ENCODE measurements at places on chromosomes 11 and 22.

- no peak for DNase-seq
Observed at GRCh38 chr11:32154275-32154674, 63.4 kb downstream of the RCN1 start.

DNA sequence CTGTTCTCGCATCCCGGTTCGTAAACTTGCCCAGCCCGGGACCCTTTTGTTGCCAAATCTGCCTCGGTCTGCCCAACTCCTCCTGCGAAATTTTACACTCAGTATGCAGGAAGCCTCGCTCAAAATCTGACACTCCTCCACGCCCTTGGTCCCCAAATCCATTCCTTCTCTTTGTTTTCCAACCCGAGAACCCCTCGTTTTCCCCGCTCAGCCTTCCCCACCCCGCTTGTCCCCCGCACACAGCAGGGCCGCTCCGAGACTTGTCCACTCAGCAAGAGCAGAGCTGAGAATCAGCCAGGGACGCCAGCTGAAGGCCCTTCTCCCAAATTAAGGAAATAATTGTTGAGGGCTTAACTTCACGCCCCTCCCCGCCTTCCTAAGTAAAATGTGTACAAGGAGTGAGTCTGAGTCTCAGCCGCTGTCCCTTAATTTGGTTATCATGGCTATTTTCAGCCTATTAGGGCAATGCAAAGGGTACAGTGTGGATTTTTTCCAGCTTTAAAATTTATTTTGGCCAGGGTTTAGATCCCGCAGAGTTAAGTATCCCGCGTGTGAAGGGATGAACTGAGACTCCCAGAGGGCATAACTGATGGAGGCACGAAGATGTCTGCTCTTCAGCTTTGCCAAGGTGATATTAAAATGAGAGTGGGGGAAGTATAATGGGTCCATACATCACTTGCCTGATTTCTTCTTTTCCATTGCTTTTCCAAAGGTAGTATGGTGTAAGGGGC lies 581 bp upstream of the FBXO3 start:
- DNase-seq, result no peak

GRCh38 chr22:46576556-46577367 lies 39.3 kb upstream of the CELSR1 start:
- no peak for DNase-seq

GRCh38 chr11:128563942-128564641 lies 23.3 kb downstream of the ETS1 start:
- DNase-seq, result no peak

GRCh38 chr11:11396301-11397035 lies 43.4 kb upstream of the CSNK2A3 start:
- no peak for DNase-seq

GRCh38 chr11:84865791-84866535 lies 761.2 kb downstream of the DLG2 start:
- DNase-seq, result no peak

GRCh38 chr22:49364398-49364797 lies 463.3 kb downstream of the BRD1 start:
- DNase-seq, result no peak

DNA sequence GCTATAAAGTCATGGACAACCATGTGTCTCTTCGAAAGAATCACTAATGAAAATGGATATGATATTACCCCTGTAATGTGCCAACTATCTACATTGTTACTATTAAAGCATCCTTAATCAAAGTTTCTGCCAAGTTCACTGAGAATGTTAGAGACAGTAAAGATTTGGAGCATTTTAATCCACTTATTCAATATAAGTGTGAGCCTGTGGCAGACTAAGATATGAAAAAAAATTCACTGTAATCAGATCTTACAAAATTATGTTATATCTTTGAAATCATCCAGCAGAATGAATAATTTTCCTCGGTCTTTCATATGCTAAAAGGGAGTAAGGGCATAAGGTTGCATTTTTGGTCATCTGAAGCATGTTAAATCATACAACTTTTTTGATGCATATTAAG lies 49.9 kb downstream of the MAML2 start:
- DNase-seq, result no peak

DNA sequence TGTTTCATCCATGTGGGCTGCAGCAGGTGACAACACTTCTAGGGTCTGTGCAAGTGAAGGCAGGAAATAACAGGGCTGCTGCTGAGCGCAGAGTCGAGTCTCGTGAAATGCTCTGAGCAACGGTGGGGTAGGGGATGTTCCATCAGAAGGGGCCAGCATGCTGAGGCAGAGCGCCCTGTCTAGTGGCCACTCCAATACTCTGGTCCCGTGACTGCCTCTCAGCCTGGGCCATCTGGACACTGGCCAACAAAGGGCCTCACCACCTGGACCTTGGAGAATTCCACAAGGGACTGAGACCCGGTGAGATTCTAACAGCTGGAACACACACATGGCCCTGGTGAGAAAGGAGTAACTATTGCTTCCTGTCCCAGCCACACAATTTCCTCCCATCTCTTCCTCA lies 375.7 kb downstream of the SHANK2 start:
- DNase-seq, result no peak

DNA sequence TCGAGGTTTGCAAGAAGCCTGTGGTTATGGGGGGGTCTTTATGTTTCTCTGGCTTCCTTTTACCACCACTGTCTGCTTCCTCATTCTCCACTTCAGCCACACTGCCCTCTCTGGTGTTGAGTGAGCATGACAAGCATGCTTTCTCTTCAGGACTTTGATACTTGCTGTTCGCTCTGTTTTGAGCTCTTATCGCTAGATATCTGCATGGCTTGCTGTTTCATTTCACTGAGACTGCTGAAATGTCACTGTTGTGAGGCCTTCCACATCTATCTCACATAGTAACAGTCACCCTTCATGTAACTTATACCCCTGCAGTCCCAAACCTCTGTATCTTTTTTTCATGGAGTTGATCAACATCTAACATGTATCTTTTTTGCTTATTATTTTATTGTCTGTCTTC lies 59.8 kb downstream of the TMEM135 start:
- no peak for DNase-seq

- DNase-seq, result no peak
Observed at GRCh38 chr22:23213581-23214334, 33.4 kb downstream of the BCR start.

DNA sequence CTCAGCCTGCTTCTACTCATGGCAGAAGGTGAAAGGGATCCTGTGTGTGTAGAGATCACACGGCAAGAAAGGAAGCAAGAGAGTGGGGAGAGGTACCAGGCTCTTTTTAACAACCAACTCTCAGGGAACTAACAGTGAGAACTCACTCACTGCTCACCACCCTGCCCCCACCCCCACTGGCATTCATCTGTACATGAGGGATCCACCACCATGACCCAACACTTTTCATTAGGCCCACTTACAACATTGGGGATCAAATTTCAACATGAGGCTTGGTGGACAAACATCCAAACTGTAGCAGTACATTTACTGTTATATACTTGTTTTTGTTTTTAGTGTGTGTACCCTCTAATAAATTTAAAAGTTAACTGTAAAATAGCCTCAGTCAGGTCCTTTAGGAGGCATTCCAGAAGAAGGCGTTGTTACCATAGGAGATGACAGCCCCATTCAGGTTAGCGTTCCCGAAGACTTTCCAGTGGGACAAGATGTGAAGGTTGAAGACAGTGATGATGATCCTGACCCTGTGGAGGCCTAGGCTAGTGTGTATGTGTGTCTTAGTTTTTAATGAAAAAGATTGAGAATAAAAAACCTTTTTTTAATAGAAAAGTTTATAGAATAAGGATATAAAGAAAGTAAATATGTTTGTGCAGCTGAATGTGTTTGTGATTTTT lies 11.3 kb downstream of the CUL5 start:
- no peak for DNase-seq

DNA sequence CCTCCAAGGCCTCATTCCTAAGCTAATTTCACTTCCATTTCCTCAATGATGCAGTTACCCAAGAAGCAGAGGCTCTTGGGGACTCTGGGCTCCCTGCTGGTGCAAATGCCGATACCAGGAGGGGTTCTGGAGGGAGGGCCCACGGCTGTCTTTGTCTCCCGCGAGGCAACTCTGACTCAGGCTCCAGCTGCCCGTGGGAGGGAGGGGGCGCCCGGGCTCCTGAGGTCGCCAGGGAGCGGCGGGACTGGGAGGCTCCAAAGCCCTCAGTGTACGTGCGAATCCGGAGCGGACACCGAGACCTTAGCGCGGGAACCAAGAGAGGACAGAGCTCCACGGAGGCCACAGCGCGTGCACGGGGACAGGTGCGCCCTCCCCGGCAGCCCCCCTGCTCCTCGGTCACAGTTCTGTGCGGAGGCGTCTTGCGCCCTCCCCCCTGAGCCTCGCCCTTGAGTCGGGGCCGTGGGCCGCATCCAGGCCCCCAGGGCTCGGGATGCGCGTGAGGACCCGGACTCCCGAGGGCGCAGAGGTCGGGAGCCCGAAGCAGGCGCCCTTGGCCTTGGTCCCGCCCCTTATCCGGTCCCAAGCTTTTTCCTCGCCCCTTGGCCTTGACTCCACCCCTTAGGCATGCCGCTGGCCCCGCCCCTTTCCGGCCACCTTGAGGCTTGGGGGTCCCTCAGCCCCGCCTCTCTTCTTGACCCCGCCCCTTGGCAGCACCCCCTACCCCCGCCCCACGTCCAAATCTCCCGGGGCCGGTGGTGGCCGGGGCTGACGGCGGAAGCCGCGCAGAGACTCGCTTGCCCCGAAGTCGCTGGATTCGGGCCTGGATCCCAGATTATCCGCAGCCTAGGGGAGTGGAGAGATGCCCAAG lies 4.7 kb upstream of the SHISA8 start:
- no peak for DNase-seq

GRCh38 chr11:77038825-77039326 lies 4.7 kb downstream of the B3GNT6 start:
- DNase-seq, result no peak

- DNase-seq, result no peak
Observed at GRCh38 chr11:5592615-5593014, 3.8 kb upstream of the TRIM6 start.

- no peak for DNase-seq
Observed at GRCh38 chr11:86749821-86750401, 50.4 kb upstream of the PRSS23 start.

- DNase-seq, result peak; percentile 26
Observed at GRCh38 chr11:74417379-74417804, 19.2 kb upstream of the PGM2L1 start.

DNA sequence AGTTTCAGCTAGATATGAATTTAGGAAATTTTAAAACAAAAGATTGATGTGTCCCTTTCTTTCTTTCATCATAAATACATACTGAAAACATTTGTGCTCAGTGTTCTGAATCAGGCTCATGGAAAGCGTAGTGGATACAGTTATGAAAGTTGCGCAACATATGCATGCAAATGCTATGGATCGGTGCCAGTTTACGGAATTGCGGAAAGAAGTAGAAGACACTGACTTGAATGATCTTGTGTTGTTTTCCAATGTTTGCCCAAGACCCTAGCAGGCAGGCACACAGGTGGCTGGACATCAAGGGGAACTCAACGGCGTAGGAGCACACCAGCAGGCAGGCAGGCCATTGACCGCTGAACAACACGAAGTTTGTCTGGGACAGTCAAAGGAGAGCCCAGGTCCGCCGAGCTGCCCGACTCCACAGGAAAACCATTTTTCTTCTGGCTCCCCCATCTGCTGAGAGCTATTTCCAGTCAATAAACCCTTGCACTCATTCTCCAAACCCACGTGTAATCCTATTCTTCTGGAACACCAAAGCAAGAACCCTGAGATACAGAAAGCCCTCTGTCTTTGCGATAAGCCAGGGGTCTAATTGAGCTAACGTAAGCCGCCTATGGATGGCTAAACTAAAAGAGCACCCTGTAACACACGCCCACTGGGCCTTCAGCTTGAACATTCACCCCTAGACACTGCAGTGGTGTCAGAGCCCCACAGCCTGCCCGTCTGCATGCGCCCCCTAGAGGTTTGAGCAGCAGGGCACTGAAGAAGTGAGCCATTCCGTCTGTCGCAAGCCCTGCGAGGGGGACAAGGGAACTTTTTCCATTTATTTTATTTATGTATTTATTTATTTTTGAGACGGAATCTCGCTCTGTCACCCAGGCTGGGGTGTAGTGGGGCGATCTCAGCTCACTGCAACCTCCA lies 7.4 kb upstream of the BIRC3 start:
- no peak for DNase-seq

- no peak for DNase-seq
Observed at GRCh38 chr22:45731041-45731797, 59.6 kb downstream of the ATXN10 start.

GRCh38 chr11:126443120-126443519 lies 87.6 kb downstream of the ST3GAL4 start:
- no peak for DNase-seq

- no peak for DNase-seq
Observed at GRCh38 chr11:75821202-75821601, 6.2 kb downstream of the UVRAG start.

GRCh38 chr11:44590769-44591168 lies 25.3 kb downstream of the CD82 start:
- no peak for DNase-seq

GRCh38 chr11:64373598-64373974 lies 14.6 kb downstream of the RPS6KA4 start:
- DNase-seq, result no peak

DNA sequence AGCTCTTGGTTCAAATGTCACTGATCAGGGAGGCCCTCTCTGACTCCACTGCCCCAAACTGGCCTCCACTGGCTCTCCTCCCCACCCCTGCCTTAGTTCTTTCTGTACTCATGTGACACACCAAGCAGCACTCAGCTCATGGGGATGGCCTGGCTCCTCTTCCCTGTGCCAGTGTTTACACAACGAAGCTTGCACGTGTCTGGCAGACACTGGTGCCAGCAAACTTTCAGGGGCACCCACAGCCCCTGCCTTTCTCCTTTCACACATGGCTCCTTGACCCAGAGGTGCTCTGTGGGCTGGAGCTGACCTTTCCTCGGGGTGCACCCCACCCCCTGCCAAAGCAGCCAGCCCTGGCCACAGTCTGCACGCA lies 37.6 kb upstream of the PARVG start:
- no peak for DNase-seq

- DNase-seq, result no peak
Observed at GRCh38 chr11:75667255-75667830, 1.5 kb downstream of the MAP6 start.

GRCh38 chr11:117932947-117933346 lies 3.7 kb upstream of the TMPRSS13 start:
- no peak for DNase-seq

GRCh38 chr22:26650722-26651421 lies 6.5 kb upstream of the MIAT start:
- no peak for DNase-seq

DNA sequence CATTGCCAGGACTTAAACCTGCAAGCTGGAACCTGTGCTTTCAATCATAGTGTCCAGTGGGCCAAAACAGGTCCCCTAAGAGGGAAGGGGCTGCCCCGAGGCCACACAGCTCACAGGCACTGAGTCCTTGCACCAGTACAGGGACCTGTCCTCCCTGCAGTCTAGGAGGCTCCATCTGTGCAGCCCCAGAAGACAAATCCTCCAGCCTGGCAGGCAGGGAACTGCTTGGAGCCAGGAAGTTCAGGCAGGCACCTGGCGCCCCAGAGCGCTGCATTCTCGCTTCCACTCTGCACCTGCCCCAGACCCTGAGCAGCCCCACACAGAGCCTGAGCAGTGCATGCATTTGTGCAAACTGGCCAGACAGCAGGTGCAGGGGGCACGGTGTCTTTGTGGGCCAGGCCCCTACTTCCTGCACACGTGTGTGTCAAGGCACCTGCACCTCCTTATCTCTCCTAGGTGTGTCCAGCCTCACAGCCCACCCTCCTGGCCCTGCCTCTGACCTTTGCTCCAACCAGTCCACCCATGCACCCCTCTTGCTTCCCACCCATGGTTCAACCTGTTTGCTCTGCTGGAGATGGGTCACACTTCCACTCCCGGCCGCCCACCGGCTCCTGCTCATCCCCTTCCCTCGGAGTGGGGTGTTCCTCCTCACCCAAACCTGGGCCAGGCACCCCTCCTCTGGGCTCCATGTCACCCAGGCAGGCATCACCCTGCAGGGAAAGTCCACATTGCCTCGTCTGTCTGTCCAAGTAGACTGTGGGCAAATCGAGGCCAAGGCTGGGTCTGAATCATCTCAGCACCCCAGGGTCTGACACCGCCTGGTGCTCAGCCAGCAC lies 19.0 kb downstream of the LINC01488 start:
- DNase-seq, result no peak
